ENCODE measurements at places on chromosomes 2 and 18.

DNA sequence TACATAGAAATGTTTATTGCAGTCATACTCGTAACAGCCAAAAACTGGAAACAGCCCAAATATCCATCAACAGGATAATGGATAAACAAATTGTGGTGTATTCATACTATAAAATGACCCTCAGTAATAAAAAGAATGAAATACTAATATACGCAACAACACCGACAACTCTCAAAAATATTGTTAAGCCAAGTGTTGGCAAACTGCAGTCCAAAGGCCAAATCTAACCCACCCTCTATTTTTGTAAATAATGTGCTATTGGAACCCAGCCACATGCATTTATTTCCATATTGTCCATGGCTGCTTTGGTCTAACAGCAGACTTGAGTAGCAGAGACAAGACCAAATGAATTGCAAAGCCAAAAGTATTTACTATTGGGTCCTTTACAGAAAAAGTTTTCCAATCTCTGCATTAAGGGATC, 151.0 kb downstream of the MREG start:
- DNase-seq: no peak

DNA sequence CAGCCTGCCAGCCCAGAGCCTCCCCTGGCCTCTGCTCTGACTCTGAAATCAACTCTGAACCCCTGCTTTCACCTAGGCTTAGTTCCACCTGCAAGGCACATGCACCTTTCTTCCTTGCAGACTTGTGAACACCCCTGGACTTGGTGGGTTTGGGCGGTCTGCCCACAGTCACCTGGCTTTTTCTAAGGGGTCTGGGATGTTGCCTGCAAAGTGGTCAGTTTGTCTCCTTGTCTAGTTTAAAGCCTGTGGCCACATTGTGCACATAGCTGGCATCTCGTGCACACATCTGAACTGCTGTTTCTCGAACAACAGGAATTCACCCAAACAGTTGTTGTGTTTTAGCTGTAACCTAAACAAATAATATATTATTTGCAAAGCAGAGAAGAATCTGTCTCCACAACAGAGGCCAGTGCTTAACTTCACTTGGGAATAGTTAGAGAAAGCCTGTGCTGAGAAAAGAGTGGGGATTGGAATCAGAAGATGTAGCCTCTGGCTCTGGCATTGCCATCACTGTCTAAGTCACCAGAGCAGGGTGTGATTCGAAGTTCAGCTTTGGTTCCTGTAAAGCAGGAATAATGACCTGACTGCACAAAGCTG, 108.5 kb downstream of the TMEM18 start:
- DNase-seq: no peak

GRCh38 chr2:26645762-26646161, 4.6 kb upstream of the CIB4 start:
- no peak for DNase-seq

- no peak for DNase-seq
Observed at GRCh38 chr2:199460101-199460671, 2.4 kb upstream of the SATB2 start.

GRCh38 chr2:159227467-159227866, 59.0 kb downstream of the WDSUB1 start:
- no peak for DNase-seq

DNA sequence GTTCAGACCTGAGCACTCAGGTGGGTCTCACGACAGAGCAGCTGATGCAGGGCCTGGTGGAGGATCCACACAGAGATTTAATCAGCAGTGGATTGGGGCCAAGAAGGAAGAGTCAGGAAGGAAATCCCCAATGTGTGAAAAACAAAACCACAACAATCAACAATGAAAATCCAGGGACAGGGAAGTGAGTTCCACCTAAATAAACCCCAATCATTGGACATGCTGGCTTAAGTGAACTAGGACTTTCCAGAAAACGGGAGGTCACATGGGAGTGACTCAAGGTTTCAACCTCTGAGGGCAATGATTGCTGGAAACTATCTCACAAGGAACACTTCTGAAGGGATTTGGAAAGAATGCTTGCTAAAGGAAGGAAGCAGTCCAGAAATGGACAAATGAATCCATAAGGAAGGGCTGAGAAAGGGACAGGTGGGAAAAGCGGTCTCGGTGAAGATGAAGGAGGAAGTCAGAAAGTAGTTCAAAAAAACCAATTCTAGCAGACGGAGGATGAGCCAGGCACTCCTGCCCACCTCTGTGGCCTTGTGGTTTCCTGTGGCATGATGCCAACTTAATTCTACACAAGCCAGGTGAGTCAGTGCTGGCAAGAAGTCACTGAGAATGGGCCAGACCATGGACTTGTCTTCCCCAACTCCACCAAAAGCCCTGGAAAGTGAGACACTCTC, 15.4 kb upstream of the XDH start:
- no peak for DNase-seq

GRCh38 chr2:26325851-26326250, 20.1 kb upstream of the SELENOI start:
- DNase-seq: no peak

DNA sequence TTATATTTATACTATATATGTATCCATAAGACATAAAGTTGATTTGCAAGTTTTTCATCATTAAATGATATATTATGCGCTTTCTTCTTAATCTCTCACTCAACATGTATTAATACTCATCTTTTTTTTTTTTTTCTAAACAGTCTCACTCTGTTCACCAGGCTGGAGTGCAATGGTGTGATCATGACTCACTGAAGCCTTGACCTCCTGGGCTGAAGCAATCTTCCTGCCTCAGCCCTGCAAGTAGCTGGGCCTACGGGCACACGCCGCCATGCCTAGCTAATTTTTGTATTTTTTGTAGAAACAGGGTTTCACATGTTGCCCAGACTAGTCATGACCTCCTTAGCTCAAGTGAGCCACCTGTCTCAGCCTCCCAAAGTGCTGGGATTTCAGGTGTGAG, 51.4 kb upstream of the MAP4K3 start:
- no peak for DNase-seq

- no peak for DNase-seq
Observed at GRCh38 chr2:224263571-224264043, 138.3 kb downstream of the FAM124B start.

DNA sequence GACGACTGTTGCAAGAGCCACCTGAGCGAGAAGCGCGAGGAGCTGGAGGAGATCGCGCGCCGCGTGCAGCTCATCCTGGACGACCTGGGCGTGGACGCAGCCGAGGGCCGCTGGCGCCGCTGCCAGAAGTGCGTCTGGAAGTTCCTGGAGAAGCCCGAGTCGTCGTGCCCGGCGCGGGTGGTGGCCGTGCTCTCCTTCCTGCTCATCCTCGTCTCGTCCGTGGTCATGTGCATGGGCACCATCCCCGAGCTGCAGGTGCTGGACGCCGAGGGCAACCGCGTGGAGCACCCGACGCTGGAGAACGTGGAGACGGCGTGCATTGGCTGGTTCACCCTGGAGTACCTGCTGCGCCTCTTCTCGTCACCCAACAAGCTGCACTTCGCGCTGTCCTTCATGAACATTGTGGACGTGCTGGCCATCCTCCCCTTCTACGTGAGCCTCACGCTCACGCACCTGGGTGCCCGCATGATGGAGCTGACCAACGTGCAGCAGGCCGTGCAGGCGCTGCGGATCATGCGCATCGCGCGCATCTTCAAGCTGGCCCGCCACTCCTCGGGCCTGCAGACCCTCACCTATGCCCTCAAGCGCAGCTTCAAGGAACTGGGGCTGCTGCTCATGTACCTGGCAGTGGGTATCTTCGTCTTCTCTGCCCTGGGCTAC, 1.2 kb downstream of the KCNF1 start:
- no peak for DNase-seq

- no peak for DNase-seq
Observed at GRCh38 chr2:109164739-109165221, 35.8 kb downstream of the SH3RF3 start.

- no peak for DNase-seq
Observed at GRCh38 chr2:17971531-17972125, 93.2 kb downstream of the KCNS3 start.

DNA sequence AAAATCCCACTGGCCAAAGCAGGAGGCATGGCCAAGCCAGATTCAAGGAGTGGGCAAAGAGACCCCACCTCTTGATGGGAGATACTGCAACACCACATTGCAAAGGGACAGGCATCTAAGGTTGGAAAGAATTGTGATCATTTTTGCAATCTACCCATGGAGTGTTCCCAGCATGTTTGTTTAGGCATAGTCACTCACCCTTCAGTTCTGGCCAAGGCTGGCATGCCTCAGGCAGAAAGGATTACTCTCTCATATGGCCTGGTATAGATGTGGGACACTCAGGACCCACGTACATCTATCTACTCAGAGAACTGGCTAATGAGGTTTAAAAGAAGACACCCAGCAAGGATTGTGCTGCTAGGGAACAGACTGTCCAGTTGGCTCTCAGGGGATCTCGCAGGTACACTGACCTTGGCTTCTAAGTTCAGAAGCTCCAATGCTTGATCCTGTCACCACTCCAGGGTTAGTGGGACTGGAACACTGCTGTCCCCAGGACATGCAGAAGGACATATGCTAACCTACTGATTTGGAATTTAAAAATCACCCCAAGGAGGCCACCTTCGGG, 183.7 kb downstream of the KLHL29 start:
- DNase-seq: no peak

- no peak for DNase-seq
Observed at GRCh38 chr2:162636206-162636728, 202.3 kb downstream of the KCNH7 start.

GRCh38 chr2:58107803-58108710, 61.5 kb downstream of the VRK2 start:
- DNase-seq: no peak

DNA sequence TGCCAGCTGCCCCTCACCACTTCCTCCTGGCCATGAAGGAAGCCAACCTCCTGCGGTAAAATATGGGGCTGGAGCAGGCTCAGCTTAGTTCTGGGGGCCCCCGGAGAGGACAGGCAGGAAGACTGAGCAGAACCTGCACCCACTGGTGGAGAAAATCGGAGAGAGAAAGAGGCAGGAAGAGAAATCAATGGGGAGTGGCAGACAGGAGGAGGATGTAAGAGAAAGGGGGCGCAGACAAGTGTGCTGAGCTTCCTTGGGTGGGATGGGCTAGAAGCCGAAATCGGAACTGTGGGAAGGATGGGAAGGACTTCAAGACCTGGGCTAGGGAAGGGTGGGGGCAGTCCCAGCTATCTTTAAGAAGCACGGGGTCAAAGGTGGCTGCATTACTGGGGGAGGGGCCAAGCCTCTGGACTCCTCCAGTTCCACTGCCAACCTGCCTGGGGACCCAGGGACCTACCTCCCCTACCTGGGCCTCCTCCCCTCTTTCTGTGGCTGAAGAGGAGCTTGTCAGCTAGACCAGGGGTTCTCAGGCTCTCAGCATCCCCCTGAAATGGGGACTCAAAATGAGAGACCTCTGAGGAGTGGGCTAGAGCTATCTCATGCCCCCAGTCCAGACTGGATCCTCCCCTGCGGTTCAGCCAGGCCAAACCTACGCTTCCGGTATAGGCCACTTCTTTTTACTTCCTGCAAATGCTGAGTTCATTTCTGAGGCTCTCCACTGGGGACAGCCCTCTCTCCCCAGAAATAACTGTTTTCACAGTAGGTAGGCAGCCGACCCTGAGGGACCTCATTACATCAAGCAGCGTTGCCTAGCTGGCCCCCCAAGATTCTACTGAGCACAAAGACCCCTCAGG, 33.6 kb upstream of the B3GNT7 start:
- DNase-seq: no peak

DNA sequence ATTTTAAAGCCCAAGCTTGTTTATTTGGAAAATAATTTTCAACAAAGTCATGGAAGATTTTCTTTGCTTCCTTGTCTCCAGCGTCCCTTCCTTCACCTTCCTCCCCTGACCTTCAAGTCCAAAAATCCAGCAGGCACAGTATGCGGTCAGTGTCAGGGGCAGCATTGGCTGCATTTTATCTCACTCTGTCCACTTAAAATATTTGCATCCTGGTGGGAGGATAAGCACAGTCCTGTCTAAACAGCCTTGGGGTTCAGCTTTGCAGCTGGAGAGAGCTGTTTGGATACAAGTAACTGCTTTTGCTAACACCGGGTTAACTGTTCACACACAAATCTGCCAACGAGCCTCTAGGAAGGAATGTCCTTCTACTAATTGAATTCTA, 318.1 kb downstream of the PDE11A start:
- no peak for DNase-seq

- no peak for DNase-seq
Observed at GRCh38 chr2:55019526-55020258, 30.6 kb downstream of the RTN4 start.

DNA sequence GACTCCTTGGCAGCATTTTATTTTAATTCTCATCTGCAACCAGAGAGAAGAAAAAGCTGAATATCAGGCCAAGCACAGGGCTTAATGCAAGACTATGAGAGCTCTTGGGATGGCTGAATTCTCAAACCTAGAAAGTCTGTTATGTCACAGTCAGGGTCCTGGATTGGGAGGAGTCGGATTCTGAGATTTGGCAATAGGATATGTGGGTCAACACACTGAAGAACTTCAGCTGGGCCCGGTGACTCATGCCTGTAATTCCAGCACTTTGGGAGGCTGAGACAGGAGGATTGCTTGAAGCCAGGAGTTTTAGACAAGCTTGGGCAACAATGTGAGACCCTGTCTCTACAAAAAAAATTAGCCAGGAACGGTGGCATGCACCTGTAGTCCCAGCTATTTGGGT, 102.4 kb downstream of the COL3A1 start:
- DNase-seq: no peak

- DNase-seq: no peak
Observed at GRCh38 chr2:170391018-170391417, 213.1 kb downstream of the MYO3B start.

GRCh38 chr2:217326238-217327022, 466.6 kb upstream of the TNP1 start:
- no peak for DNase-seq

GRCh38 chr2:48001498-48001897, 95.2 kb upstream of the FBXO11 start:
- no peak for DNase-seq

GRCh38 chr18:8865934-8866333, 160.6 kb downstream of the MTCL1 start:
- DNase-seq: no peak

DNA sequence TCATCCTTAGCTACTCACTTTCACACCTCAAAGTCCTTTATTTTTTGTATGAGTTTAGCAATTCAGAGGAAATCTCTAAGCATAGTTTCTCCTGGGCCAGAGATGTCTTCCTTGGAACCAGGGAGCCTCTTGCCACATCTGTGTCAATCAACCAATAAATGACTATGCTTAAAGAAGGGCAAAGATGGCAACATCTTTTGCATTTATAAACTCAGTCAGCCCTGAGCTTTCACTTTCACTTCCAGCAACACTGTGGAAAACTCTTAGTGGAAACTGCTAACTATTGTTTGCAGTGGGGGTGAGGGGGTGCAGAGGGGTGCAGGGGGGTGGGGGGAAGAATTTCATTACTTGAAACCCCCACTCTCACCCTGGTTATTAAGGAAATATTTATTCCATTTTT, 3.4 kb downstream of the ACVR1C start:
- DNase-seq: no peak

Data from progenitor cell of endocrine pancreas (in vitro differentiated cells).